ENCODE measurements at places on chromosomes 5 and 9.

DNA sequence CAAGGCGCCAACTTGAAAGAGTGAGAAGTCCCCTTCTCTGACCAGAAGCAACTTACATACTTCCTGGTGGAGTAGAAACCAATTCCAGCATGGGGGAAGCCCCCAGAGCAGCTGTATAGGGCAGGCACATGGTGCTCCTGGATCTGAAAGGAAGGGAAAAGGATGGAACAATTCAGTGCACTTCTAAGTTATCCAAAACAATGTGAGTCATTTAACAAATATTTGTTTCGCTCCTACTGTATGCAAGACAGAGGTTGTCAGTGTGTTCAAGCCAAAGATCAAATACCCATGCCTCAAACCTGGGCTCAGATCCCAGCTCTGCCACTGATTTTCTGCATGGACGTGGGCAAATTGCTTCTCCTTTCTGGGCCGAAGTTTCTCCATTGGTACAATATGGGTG, 67.1 kb downstream of the LHX2 start:
- DNase-seq, result no peak

GRCh38 chr5:36052538-36052937, 14.1 kb downstream of the UGT3A2 start:
- no peak for DNase-seq

DNA sequence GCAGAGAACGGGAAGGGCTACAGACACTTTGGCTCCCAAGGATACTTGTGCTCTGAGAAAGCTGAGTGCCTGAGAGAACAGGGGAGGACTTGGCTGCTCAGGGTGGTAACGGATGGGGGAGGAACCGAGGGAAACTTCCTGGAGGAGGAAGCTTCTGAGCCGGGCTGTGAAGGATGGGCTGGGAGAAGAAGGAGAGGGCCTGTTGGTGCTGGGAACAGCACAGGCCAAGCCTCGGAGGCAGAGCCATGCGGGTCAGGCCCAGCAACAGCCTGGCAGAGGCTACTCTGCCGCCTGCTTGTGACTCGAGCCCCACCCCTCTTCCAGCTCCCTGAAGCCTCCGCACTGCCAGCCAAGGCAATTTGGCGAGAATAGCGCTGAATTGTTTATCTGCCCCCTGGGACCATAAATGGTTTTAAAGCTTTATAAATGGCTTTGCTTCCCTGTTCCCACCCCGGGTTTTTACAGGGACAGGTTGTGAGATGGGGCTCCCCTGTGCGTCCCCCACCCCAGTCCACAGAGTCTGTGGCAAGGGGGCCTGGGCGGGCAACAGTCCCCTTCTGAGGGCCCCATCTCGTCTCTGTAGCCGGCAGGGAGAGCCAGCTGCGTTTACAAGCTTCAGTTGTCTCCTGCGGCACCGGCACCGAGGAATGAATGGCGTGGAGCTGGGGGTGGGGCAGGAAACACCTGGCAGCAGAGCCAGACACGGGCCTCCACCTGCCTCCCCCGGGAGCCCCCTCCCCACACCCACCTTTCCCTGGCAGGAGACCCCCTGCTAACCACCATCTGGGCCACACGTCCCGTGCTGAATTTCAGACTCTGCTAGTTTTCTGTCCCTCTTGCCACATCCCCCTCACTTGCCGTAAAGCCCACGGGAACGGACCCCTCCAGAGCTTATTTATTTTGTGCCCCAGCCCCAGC, 24.4 kb downstream of the FAM163B start:
- DNase-seq, result no peak

- DNase-seq, result no peak
Observed at GRCh38 chr5:179404321-179405053, 59.2 kb upstream of the ADAMTS2 start.
